Stomach (tissue), 19 donors: ENCODE measurements at places on chromosomes 4 and X.

DNA sequence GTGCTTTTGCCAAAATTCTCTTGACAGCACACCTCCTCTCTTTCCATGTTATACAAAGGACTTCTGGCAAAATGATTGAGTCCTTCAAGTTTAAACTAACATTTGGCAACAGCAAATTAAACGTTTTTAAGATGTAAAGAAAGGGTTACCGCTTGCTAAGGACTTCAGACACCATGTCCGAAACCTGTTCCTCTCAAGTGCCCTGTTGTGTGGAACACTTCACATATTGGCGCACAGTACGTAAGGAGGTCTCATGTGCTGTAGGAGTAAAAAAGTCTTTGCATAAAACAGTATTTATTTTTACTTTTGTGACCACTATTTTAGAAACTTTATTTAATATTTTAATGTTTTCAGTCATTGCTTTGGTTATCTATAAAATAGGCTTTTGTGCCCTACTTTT, 33.7 kb upstream of the HPRT1 start:
- DNase-seq = no peak
- no peaks in the 10 kb centered on the region for H3K27me3 ChIP-seq
- no peak overlapping the region for H3K4me3 ChIP-seq
- H3K4me1 ChIP-seq = no peaks in the 10 kb centered on the region
- H3K36me3 ChIP-seq = no peaks in the 10 kb centered on the region

DNA sequence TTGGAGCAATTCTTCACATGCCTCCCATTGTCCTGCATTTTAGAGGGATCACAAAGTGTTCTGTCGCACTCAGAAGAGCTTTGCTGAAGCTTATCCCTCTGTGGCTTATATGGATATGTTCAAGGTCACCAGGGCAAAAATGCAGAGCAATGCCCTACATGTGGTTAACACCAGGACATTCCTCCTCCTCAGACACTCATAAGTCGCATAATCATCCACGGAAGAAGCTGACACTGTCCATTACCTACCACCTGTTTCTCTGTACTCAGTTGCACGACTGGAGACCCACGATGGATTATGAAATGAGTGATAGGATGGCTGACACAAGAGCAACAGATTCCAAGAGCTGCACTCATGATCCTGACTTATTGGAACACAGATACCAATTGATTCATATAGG, 68.7 kb upstream of the PRDX4 start:
- H3K27ac ChIP-seq = no peak overlapping the region
- no peaks in the 10 kb centered on the region for H3K36me3 ChIP-seq
- H3K27me3 ChIP-seq = no peaks in the 10 kb centered on the region
- DNase-seq = no peak
- no peak overlapping the region for H3K4me3 ChIP-seq

- no peaks in the 10 kb centered on the region for H3K4me1 ChIP-seq
- no peak overlapping the region for H3K4me3 ChIP-seq
- no peak overlapping the region for H3K27ac ChIP-seq
- DNase-seq = peak; percentile 79
- H3K36me3 ChIP-seq = no peaks in the 10 kb centered on the region
Measured at GRCh38 chr4:52234561-52235440, 183.7 kb downstream of the SPATA18 start.

DNA sequence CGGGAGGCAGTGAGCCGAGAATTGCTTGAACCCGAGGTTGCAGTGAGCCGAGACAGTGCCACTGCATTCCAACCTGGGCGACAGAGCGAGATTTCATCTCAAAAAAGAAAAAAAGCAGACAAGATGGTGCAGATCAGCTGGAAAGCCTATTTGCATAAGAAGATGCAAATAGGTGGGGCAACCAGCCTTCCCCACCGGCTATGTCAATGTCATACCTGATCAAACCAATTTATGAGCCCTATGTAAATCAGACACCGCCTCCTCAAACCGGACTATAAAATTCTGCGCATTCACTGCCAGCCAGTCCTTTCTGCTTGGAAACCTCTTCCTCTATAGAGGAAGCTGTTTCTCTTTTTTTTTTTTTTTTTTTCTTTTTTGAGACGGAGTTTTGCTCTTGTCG, 64.5 kb upstream of the CHRNA9 start:
- H3K27ac ChIP-seq = no peak overlapping the region
- H3K36me3 ChIP-seq = no peaks in the 10 kb centered on the region
- H3K4me3 ChIP-seq = no peak overlapping the region
- H3K4me1 ChIP-seq = no peaks in the 10 kb centered on the region
- H3K27me3 ChIP-seq = no peaks in the 10 kb centered on the region

- H3K27ac ChIP-seq = no peak overlapping the region
- no peaks in the 10 kb centered on the region for H3K36me3 ChIP-seq
- H3K27me3 ChIP-seq = no peaks in the 10 kb centered on the region
Measured at GRCh38 chr4:113687067-113687718, 74.3 kb downstream of the CAMK2D start.

GRCh38 chrX:42818151-42818921, 40.4 kb upstream of the PPP1R2C start:
- H3K4me3 ChIP-seq = no peak overlapping the region
- no peak overlapping the region for H3K27ac ChIP-seq
- H3K4me1 ChIP-seq = no peaks in the 10 kb centered on the region
- no peak for DNase-seq
- no peaks in the 10 kb centered on the region for H3K36me3 ChIP-seq
- no peaks in the 10 kb centered on the region for H3K27me3 ChIP-seq

DNA sequence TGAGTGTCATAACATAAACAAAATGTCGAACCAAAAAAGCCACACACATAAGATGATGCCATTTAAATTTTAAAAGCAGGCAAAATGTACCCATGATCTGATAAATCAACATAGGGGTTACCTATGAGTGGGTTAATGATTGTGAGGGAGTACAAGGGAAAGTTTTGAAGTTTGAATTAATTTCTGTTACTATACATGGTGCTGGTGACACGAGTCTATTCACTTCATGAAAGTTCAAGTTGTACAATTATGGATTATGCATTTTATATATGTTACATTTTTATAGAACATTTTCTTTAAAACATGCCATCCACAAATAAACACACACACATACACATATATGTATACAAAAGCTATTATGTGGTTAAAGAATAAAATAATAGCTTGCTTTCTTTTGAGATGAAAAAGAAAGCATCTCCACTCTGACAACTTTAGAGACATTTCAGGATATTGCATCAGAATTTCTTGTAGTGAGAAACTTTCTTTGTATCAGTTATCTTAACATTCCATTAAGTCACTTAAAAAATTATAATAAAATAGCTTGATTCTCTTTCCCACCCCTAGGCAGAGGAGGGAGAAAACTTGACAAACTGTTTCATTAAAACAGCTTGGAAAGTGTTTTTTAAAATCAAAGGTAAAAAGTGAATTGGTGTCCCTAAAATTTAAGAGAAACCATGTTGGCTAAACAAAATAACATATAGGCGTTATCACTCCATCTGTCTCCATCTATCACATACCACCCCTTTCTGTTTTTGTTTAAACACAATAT, 891.8 kb upstream of the NDST4 start:
- H3K36me3 ChIP-seq = no peaks in the 10 kb centered on the region
- H3K27me3 ChIP-seq = no peaks in the 10 kb centered on the region
- H3K4me1 ChIP-seq = no peaks in the 10 kb centered on the region
- no peak overlapping the region for H3K4me3 ChIP-seq
- no peak overlapping the region for H3K27ac ChIP-seq
- no peak for DNase-seq

DNA sequence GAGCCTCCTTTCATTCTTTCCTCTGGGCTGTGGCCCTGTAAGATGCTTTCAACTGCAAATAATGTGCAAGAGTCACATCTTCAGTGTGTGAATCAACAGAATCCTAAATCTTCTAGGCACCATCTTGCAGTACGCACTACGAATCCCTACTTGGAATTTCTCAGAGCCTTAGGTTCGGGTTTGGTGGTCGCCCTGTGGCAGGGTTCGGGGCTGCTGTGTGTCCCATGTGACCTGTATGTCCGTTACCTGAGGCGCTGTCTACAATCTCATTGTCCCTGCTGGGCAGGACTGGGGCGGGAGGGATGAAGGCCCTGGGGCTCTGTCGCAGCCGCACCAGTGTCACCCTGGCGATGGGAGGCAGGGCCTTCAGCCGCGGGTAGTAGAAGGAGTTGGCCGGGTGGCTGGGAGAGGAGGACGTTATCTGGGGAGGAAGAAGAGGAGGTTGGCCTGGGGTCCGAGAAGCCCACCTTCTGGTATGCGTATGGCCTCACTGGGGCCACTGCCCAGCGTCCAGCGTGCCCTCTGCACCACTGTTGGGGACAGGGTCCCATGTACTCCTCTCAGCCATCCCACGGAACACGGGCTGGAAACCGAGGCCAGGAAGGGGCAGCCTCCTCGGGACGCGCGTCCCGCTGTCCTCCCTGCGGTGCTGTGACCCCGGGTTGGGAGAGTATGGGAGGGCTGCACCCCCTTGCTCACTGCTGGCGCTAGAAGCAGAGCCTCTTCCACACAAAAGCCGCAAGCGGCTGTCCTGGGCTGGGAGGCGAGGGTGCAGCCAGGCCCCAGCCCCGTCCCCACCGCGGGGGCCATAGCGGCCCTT, 2.0 kb downstream of the SPON2 start:
- H3K27ac ChIP-seq = no peak overlapping the region
- no peaks in the 10 kb centered on the region for H3K36me3 ChIP-seq
- H3K27me3 ChIP-seq = peaks cover 8% of the 10 kb centered on the region
- H3K4me3 ChIP-seq = peak overlapping the region; percentile 37
- H3K4me1 ChIP-seq = peaks cover 66% of the 10 kb centered on the region

- H3K27me3 ChIP-seq = no peaks in the 10 kb centered on the region
- DNase-seq = no peak
Measured at GRCh38 chr4:48470137-48470536, 13.0 kb upstream of the SLC10A4 start.

- H3K27ac ChIP-seq = no peak overlapping the region
- no peaks in the 10 kb centered on the region for H3K27me3 ChIP-seq
- no peaks in the 10 kb centered on the region for H3K4me1 ChIP-seq
- no peak overlapping the region for H3K4me3 ChIP-seq
- H3K36me3 ChIP-seq = no peaks in the 10 kb centered on the region
- DNase-seq = no peak
Measured at GRCh38 chr4:95426455-95426854, 122.3 kb downstream of the UNC5C start.

GRCh38 chr4:185781555-185782215, 30.3 kb downstream of the SORBS2 start:
- H3K4me3 ChIP-seq = no peak overlapping the region
- no peaks in the 10 kb centered on the region for H3K27me3 ChIP-seq
- no peaks in the 10 kb centered on the region for H3K36me3 ChIP-seq
- peaks cover 34% of the 10 kb centered on the region for H3K4me1 ChIP-seq
- DNase-seq = no peak

DNA sequence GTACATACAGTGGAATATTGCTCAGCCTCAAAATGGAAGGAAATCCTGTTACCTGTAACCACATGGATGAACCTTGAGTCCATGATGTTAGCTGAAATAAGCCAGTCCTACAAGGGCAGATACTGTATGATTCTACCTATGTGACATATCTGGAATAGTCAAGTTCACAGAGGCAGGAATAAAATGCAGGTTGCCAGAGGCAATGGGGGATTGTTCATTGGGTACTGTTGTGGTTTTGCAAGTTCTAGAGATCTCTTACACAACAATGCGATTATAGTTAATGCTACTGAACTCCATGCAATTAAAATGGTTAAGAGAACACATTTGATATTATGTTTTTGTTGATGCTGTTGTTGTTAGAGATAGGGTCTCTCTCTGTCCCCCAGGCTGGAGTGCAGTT, 74.6 kb downstream of the SHROOM2 start:
- H3K4me1 ChIP-seq = no peaks in the 10 kb centered on the region
- H3K27ac ChIP-seq = no peak overlapping the region
- no peak overlapping the region for H3K4me3 ChIP-seq
- H3K36me3 ChIP-seq = no peaks in the 10 kb centered on the region
- no peak for DNase-seq

DNA sequence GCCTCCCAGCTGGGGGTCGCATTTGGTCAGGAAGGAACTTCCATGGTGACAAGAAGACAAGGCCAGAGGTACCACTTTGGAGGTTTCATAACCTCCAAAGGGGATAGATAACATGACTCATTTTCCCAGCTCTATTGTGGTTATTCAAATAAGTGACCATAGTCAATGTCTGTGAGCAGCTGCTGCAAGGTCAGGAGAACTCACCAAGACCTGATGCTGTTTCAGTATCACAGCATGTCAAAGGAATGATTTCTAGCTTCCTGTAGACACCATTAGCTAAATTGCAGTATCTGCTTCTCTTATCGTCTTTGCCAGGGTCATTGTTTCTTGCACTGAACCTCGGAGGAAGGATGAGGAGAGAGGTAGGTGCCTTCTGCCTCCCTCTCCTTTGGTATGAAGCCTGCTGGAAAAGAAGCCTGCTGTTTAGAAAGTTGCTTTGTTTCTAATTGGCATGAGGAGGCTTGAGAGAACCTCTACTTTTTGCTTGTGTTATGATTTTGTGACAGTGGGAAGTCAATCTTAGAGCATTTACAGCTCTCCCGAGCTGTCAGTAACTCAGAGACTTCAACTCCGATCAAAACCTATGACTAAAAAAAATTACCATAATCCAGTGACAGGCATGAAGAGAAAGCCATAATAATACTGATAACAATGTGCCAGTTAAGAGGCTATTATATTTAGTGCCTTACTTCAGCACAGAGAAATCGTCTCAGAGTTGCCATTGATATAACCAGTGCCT, 38.0 kb upstream of the GATB start:
- H3K27ac ChIP-seq = no peak overlapping the region
- no peak overlapping the region for H3K4me3 ChIP-seq
- no peaks in the 10 kb centered on the region for H3K36me3 ChIP-seq
- DNase-seq = no peak

DNA sequence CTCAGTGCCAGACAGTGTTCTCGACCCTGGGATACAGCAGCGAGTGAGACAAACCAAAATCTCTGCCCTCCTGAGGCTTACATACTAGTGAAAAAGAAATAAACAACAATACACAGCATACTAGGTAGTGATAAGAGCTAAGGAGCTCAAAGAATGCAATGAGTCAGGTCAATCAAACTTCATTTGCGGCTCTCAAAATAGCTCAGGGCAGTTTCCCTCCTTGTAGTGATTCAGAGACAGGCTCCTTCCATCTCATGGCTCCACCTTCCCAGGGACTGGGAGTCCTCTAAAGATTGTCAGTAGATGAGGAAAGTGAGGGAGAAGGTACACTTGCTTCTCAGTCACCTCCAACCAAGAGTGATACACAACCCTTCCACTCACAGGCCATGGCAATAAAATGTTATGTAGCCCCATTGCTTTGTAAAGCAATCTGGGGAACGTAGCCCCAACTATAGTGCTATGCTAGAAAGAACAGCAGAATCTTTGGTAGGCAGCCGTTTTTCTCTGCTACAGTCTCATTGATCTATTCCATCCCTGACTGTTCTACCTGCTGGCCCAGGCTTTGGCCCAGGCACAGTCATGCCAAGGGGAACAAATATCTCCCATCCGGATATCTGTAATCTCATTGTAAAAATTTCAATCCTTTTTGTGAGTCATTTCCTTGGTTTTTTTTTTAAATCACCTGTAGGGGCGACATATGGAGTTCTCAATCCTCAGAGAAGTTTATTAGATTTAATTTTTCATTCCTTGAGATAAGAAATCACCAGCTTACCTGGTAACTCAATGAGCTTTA, 183.1 kb upstream of the S100G start:
- no peaks in the 10 kb centered on the region for H3K36me3 ChIP-seq
- H3K27me3 ChIP-seq = no peaks in the 10 kb centered on the region
- no peak overlapping the region for H3K4me3 ChIP-seq
- H3K27ac ChIP-seq = no peak overlapping the region
- no peaks in the 10 kb centered on the region for H3K4me1 ChIP-seq
- DNase-seq = no peak

GRCh38 chrX:19544693-19545305, 29.5 kb upstream of the MAP3K15 start:
- H3K27ac ChIP-seq = no peak overlapping the region
- H3K36me3 ChIP-seq = peaks cover 10% of the 10 kb centered on the region
- H3K4me1 ChIP-seq = no peaks in the 10 kb centered on the region
- H3K27me3 ChIP-seq = no peaks in the 10 kb centered on the region
- DNase-seq = peak; percentile 78
